ENCODE measurements at places on chromosomes 5 and 9. TPM values are rescaled to one million over a fixed set of nuclear protein-coding genes. Genes with fewer than 3 reads are reported as not detected.

GRCh38 chr5:67431191-67431590 lies 234.6 kb upstream of the CD180 start:
- no peaks in the 10 kb centered on the region for H3K4me1 ChIP-seq
- no peak overlapping the region for H3K27ac ChIP-seq
- H3K4me3 ChIP-seq = no peak overlapping the region
- no peaks in the 10 kb centered on the region for H3K27me3 ChIP-seq
- no peak for DNase-seq

DNA sequence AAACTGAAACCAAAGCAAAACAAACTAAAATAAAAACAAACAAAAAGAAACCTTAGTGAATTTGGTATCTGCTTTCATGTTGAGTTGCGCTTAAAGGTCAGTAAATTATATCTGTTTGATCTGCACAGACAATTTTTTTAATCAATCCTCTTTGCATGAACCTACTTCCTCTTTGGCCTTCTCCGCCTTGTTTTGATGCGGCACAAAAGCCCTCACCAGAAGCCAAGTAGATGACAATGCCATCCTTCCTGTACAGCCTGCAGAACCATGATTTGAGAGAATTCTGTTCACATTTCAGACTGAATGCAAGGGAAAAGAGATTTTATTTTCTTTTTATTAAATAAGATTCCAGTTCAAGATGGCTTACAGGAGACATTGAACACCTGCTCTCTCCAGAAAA lies 473.6 kb upstream of the FTMT start:
- no peaks in the 10 kb centered on the region for H3K36me3 ChIP-seq
- H3K4me3 ChIP-seq = no peak overlapping the region

DNA sequence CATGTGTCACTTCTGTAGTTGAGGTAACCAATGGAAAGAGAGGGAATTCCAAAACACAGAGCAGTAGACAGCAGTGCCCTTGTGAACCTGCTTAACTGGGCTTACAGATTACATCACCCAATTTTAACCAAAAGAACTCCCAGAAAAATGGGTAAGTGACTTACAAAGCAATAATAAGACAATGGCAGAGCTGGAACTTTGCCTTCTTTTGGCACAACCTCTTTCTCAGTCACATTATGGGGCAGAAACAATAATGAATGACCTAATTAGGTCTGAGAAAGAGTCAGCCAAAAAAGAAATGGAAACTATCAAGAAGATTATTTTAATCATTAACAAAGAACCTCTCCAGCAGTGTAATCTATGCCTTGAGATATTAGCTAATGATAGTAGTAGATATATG lies 146.5 kb downstream of the SPATA31D1 start:
- H3K4me3 ChIP-seq = no peak overlapping the region
- no peaks in the 10 kb centered on the region for H3K4me1 ChIP-seq
- H3K36me3 ChIP-seq = no peaks in the 10 kb centered on the region
- no peak for DNase-seq

The CAMLG gene
- 26.7 TPM for total RNA-seq

DNA sequence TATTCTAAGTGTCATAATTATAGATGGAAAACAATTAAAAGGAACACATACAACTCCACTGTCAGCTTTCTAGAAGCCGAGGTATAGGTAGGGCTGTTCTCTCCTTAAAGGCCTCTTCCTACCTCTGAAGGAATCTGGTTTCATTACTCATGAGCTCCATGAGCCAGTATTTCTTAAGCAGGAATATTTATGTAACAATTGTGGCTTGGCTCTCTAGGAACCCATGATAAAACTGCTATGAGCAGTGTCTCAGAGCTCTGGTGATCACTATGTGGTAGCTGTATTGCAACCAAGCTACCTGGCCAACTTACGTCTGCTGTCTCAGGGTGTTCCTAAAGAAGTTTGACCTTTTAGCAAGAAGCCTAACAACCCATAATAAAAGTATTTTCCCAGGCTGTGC lies 157.7 kb downstream of the CEP120 start:
- H3K36me3 ChIP-seq = no peaks in the 10 kb centered on the region
- no peak overlapping the region for H3K4me3 ChIP-seq
- H3K27ac ChIP-seq = no peak overlapping the region
- DNase-seq = no peak

DNA sequence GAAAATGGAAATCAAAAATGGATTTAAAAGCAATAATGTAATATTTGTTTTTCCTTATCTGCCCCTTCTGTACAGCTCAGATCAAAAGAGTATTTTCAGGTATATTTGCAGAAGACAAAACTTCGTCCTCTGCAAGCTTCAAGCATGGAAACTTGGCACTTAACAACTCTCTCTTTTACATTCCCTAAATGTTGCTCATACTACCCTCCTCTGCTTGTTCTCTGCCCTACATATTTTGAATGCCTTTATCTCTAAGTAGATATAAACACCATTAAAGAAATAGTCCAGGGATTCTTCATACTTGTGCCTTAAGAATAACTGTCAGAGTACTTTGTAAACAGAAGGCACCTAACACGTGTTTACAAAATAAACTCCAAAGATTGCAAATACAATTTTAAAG lies 19.2 kb upstream of the SMC2 start:
- H3K4me3 ChIP-seq = no peak overlapping the region
- no peaks in the 10 kb centered on the region for H3K4me1 ChIP-seq
- H3K27me3 ChIP-seq = no peaks in the 10 kb centered on the region
- H3K27ac ChIP-seq = no peak overlapping the region
- no peak for DNase-seq
- no peaks in the 10 kb centered on the region for H3K36me3 ChIP-seq

The CHSY3 gene
- total RNA-seq = not detected

GRCh38 chr5:107951309-107951708 lies 280.6 kb upstream of the EFNA5 start:
- no peak for DNase-seq
- no peak overlapping the region for H3K4me3 ChIP-seq
- no peak overlapping the region for H3K27ac ChIP-seq
- H3K36me3 ChIP-seq = no peaks in the 10 kb centered on the region
- H3K27me3 ChIP-seq = no peaks in the 10 kb centered on the region

DNA sequence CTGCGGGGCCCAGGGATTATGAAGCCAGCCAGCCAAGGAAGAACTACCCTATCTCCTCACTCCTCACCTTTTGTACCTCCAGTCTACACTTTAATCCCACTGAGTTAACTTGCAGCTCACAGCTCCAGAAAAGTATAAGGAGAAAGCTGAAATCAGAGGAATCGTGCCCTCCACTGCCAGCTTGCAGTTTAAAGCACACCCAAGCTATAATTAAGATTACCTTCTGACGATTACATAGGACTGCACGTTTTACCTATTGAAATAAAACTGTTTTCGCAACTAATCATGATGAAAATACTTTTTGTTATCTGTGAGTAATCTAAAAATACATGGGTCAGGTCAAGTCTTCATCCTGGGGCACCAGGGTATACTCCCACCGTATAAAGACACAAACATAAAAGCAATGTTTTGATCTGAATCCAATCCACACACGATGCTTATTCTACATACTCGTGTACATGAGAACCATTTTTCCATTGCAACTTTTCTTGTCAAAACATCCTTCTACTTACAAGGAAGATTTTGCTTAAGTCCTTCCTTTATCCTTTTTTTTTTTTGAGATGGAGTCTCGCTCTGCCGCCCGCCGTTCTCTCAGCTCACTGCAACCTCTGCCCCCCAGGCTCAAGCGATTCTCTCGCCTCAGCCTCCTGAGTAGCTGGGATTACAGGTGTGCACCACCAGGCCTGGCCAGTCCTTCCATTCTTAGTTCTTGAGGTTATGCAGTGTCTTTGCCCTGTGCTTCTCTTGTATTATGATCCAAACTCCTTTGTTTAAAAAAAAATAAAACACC lies 7.6 kb downstream of the RPL37 start:
- DNase-seq = no peak
- H3K27ac ChIP-seq = no peak overlapping the region
- H3K27me3 ChIP-seq = no peaks in the 10 kb centered on the region
- H3K4me3 ChIP-seq = no peak overlapping the region
- peaks cover 10% of the 10 kb centered on the region for H3K4me1 ChIP-seq
- peaks cover 49% of the 10 kb centered on the region for H3K36me3 ChIP-seq

The FOXD4L3 gene
- total RNA-seq = not detected

GRCh38 chr9:128421482-128421996 lies 882 bp downstream of the CERCAM start:
- H3K4me1 ChIP-seq = peaks cover 14% of the 10 kb centered on the region
- no peak for DNase-seq
- H3K4me3 ChIP-seq = no peak overlapping the region
- no peaks in the 10 kb centered on the region for H3K36me3 ChIP-seq

DNA sequence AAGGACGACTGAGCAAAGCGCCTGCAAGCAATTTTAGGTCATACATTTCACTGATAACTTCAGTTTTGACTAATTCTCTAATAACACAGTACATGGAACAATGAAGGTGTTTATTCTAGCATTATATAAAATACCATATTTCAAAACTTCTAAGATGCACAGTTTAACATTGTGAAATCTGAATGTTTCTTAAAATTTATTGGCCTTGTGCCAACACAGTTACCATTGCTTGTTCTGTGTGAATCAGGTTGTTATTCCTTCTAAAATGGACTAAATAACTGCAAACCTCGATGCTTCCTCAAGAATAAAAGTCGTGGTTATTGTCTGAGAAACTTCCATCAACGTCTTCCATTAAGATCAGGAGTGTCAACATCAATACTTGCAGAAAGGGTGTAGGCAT lies 8.0 kb downstream of the MCC start:
- H3K4me1 ChIP-seq = no peaks in the 10 kb centered on the region
- no peak overlapping the region for H3K4me3 ChIP-seq
- no peak for DNase-seq
- no peak overlapping the region for H3K27ac ChIP-seq

The ZNF622 gene
- total RNA-seq = 34.8 TPM

DNA sequence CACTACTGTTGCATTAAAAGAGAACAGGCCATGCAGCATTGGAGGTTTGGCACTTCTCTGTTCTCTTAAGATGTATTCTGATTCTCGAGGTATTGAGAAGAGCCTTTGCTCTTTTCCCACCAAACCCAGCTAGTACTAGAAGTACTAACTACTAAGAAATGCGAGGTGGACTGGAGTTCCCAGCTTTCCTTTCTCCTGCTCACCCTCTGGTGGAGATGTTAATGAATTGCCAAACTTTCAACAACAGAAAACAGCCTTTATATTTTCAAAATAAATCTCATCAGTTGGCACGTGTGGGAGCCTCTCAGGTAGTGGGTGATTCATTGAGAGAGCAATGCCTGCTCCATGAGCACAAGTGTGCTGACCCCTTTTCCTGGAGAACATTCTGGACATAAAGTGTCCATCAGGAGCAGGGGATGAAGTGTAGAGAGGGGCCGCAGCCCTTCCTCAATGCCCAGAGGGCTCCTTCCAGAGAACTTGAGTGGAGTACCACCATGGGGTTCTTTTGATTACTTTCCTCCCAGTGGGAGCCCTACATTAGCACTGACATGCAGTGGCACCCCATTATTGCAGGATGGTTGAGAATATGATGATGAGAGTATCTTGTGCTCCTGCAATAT lies 45.7 kb downstream of the TMEM174 start:
- H3K4me3 ChIP-seq = no peak overlapping the region
- H3K27ac ChIP-seq = no peak overlapping the region
- H3K27me3 ChIP-seq = peaks cover 29% of the 10 kb centered on the region
- H3K36me3 ChIP-seq = no peaks in the 10 kb centered on the region
- H3K4me1 ChIP-seq = peaks cover 11% of the 10 kb centered on the region

GRCh38 chr5:67265951-67266350 lies 69.4 kb upstream of the CD180 start:
- no peaks in the 10 kb centered on the region for H3K36me3 ChIP-seq
- no peak for DNase-seq
- no peaks in the 10 kb centered on the region for H3K4me1 ChIP-seq
- no peak overlapping the region for H3K27ac ChIP-seq
- no peaks in the 10 kb centered on the region for H3K27me3 ChIP-seq
- H3K4me3 ChIP-seq = no peak overlapping the region

The IRX1 gene
- total RNA-seq = not detected

DNA sequence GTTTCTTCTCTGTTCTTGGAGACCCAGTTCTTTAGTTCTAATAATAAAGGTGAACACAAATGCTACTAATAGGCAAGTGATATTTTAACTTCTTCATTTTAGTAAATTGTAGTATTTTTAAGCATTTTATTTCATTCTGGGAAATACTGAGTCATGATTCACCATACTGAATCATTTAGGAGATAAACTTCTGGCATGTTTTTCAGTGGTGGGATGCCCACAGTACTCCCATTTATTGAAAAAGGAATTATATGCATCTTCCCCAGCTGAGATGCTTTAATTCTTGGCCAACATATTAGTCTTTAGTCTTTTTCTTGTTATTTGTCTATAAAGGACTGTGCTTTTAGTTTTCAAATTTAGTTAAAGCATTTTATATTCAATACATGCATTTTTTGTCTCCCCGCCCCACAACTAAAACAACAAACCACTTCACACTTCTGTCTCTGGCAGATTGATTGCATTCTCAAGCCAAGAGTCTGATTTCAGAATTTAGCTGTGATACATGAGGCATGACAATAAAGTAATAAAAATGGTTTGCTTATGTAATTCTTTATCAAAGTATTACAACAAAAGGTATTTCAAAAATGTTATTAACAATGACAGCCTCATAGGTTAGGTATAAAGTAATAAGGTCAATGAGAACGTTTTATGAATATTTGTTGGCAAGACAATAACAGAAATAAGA lies 125.2 kb upstream of the CDH18 start:
- no peak for DNase-seq
- H3K36me3 ChIP-seq = no peaks in the 10 kb centered on the region
- no peak overlapping the region for H3K27ac ChIP-seq
- no peak overlapping the region for H3K4me3 ChIP-seq
- H3K27me3 ChIP-seq = no peaks in the 10 kb centered on the region
- H3K4me1 ChIP-seq = no peaks in the 10 kb centered on the region
